Right atrium auricular region (tissue), 2 donors: ENCODE measurements at places on chromosomes 7 and 10. TPM values are rescaled to one million over a fixed set of nuclear protein-coding genes. Genes with fewer than 3 reads are reported as not detected.

- no peak for DNase-seq
- no peaks in the 10 kb centered on the region for H3K36me3 ChIP-seq
- H3K4me3 ChIP-seq, result no peak overlapping the region
Observed at GRCh38 chr7:129702316-129702715, 90.8 kb downstream of the NRF1 start.

DNA sequence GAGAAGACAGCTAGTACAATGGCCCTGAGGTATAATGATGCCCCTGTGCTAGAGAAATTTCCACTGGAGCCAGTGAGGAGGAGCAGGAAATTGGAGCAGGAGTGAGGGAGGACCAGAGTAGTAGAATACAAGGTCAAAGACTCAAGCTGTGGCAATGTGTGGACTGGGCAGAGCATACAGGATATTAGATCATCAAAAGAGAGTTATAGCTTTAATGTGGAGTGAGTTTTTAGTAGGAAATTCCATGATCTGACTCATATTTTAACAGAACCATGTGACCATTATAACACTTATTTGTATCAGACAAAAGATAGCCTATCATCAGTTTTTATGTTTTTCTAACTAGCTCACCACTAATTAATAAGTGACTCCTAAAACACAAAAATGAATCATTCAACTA lies 154.1 kb downstream of the DGKB start:
- no peaks in the 10 kb centered on the region for H3K36me3 ChIP-seq
- no peak overlapping the region for H3K4me3 ChIP-seq
- no peaks in the 10 kb centered on the region for H3K27me3 ChIP-seq
- H3K27ac ChIP-seq, result no peak overlapping the region
- H3K4me1 ChIP-seq, result no peaks in the 10 kb centered on the region

GRCh38 chr7:131124001-131124629 lies 203.6 kb upstream of the MKLN1 start:
- H3K27me3 ChIP-seq, result no peaks in the 10 kb centered on the region
- no peak overlapping the region for H3K27ac ChIP-seq
- H3K4me1 ChIP-seq, result no peaks in the 10 kb centered on the region
- no peak for DNase-seq
- no peak overlapping the region for H3K4me3 ChIP-seq

DNA sequence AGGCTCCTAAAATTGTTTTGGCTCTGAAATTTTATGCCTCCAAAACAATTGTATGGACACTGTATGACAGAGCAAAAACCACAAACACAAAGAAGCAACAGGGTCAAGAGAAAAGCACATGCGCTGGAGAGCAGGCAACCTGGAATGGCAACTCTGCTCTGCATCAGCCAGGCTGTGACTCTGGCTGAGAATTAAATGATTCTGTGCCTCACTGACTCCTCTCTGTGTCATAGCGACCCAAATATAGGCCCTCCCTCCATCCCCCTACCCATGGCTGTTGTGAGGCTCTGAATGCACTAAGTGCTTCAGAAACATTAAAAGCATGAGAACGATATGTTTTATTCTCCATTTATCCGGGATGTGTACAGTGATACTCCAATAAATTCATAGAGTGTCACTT lies 24.9 kb upstream of the NEBL start:
- no peak overlapping the region for H3K27ac ChIP-seq
- no peak for DNase-seq
- no peaks in the 10 kb centered on the region for H3K36me3 ChIP-seq
- no peak overlapping the region for H3K4me3 ChIP-seq
- no peaks in the 10 kb centered on the region for H3K27me3 ChIP-seq
- H3K4me1 ChIP-seq, result no peaks in the 10 kb centered on the region

- no peaks in the 10 kb centered on the region for H3K36me3 ChIP-seq
- no peak overlapping the region for H3K4me3 ChIP-seq
- no peak for DNase-seq
- H3K4me1 ChIP-seq, result no peaks in the 10 kb centered on the region
Observed at GRCh38 chr7:14158111-14158510, 168.6 kb upstream of the ETV1 start.

DNA sequence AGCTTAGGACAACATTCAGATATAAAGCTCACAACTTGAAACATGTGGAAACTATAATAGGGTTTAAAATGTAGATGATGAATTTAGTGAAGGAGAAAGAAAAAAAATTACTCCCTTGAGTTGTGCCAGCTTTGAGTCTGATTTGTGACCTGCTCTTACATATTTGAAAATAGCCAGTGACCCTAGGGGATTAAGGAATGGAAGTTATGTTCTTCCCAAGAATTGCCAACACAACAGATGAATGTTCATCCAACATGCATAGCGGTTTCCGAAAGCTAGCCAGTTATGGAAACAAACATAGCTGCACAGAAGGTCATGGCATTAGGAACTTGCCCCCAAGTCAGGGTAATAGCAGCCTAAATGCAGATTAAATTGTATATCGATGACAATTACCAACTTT lies 10.8 kb downstream of the TMEM196 start:
- no peak overlapping the region for H3K4me3 ChIP-seq
- no peaks in the 10 kb centered on the region for H3K4me1 ChIP-seq
- no peaks in the 10 kb centered on the region for H3K36me3 ChIP-seq
- H3K27ac ChIP-seq, result no peak overlapping the region
- H3K27me3 ChIP-seq, result no peaks in the 10 kb centered on the region
- no peak for DNase-seq

DNA sequence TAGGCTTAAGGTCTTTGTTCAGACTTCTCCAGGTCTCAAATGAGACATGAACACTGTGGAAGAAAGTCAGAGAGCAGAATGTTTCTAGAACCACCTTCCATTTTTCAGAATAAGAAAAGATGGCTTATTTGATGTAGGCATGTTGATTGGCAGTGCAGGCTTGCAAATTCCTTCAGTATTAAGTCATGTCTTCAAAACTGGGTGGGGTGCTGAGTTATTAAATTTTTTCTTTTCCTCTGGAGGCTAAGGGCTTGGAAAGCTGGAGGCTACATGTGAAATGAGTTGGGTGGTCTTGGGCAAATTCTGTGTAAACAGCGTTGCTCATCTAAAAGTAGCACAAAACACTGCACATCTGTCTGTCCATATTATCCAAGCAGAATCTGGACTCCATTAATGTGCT lies 62.8 kb downstream of the PRTFDC1 start:
- DNase-seq, result no peak
- no peak overlapping the region for H3K4me3 ChIP-seq
- no peaks in the 10 kb centered on the region for H3K4me1 ChIP-seq
- no peaks in the 10 kb centered on the region for H3K27me3 ChIP-seq

PHYHIPL gene
- 0.28 TPM for total RNA-seq

- no peaks in the 10 kb centered on the region for H3K27me3 ChIP-seq
- H3K4me3 ChIP-seq, result no peak overlapping the region
- no peaks in the 10 kb centered on the region for H3K4me1 ChIP-seq
- DNase-seq, result no peak
Observed at GRCh38 chr7:158458096-158458495, 129.5 kb downstream of the PTPRN2 start.

OPTN gene
- 82.7 TPM for total RNA-seq

DNA sequence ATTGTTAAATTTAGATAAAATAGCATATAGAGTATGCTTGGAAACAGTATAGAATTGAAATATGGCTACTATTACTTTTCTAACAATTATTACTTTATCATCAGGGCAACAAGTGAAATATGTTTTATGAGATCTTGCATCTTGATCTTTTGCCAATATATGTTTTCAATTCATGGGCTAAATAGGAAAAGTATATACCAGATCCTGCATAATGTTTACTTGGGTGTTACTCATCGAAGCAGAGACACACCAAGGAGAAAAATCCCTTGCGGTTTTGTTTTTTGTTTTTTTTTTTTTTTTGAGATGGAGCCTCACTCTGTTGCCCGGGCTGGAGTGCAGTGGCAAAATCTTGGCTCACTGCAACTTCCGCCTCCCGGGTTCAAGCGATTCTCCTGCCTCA lies 541.4 kb downstream of the SUGCT start:
- no peak overlapping the region for H3K4me3 ChIP-seq
- H3K4me1 ChIP-seq, result no peaks in the 10 kb centered on the region
- DNase-seq, result no peak
- no peaks in the 10 kb centered on the region for H3K36me3 ChIP-seq
- H3K27me3 ChIP-seq, result no peaks in the 10 kb centered on the region
- no peak overlapping the region for H3K27ac ChIP-seq

DNA sequence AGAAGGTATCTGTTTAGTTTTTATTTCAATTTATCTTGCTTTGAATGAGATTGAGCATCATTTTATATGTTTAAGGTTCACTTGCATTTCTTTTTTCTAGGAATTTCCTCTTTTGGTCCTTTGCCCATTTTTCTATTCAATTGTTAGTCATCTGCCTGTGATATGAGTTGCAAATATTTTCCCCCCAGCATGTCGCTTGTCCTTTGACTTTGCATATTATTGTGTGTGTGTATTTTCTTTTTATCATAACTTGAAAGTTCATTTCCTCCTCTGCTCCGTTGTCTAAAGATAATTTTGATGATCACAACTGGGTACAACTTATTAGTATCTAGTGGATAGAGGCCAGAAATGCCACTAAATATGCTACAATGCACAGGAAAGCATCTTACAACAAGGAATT lies 132.7 kb upstream of the MDFIC start:
- no peak overlapping the region for H3K27ac ChIP-seq
- H3K4me3 ChIP-seq, result no peak overlapping the region
- no peak for DNase-seq
- no peaks in the 10 kb centered on the region for H3K36me3 ChIP-seq

ST8SIA6 gene
- 5.3 TPM for total RNA-seq

DNA sequence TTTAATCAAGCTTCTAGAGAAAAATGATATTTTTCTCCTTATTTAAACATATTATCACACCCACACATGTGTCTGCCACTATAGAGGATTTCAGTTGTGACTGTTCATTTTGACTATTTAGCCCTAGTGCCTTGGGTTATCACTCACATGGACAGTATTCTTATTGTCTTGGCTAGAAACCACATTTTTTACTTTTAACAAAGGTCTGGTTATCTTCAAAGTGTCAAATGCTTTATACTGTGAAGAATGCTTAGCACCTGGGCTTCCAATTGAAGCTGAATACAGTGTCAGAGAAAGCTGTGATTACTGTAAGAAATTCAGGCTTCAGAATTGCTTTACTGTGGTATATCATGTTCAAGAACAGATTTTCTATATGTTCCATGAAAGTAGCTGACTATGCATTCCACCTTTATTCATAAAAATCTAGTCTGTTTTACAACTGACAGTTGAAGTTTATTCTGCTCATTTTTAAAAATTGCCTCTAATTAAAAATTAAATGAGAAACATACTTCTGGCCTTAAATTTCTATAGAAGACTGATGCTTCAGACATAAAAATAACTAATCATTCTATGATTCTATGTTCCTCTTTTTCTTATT lies 278.6 kb downstream of the SEMA3D start:
- H3K27ac ChIP-seq, result no peak overlapping the region
- no peak overlapping the region for H3K4me3 ChIP-seq
- H3K4me1 ChIP-seq, result no peaks in the 10 kb centered on the region
- no peaks in the 10 kb centered on the region for H3K27me3 ChIP-seq

GRCh38 chr7:29748286-29749099 lies 57.8 kb upstream of the WIPF3 start:
- no peaks in the 10 kb centered on the region for H3K36me3 ChIP-seq
- H3K4me1 ChIP-seq, result no peaks in the 10 kb centered on the region
- no peaks in the 10 kb centered on the region for H3K27me3 ChIP-seq
- no peak overlapping the region for H3K4me3 ChIP-seq

ADRA2A gene
- 1.2 TPM for total RNA-seq

GRCh38 chr10:78560341-78560688 lies 508.5 kb upstream of the ZMIZ1 start:
- H3K4me3 ChIP-seq, result no peak overlapping the region
- no peaks in the 10 kb centered on the region for H3K36me3 ChIP-seq
- H3K4me1 ChIP-seq, result no peaks in the 10 kb centered on the region
- no peaks in the 10 kb centered on the region for H3K27me3 ChIP-seq
- DNase-seq, result no peak

KEL gene
- 0.12 TPM for total RNA-seq
